ENCODE measurements at places on chromosomes 1 and 21. TPM values are rescaled to one million over a fixed set of nuclear protein-coding genes. Genes with fewer than 3 reads are reported as not detected.
A peak's percentile ranks its signal among the peaks of the same experiment; 100 is the strongest.

DNA sequence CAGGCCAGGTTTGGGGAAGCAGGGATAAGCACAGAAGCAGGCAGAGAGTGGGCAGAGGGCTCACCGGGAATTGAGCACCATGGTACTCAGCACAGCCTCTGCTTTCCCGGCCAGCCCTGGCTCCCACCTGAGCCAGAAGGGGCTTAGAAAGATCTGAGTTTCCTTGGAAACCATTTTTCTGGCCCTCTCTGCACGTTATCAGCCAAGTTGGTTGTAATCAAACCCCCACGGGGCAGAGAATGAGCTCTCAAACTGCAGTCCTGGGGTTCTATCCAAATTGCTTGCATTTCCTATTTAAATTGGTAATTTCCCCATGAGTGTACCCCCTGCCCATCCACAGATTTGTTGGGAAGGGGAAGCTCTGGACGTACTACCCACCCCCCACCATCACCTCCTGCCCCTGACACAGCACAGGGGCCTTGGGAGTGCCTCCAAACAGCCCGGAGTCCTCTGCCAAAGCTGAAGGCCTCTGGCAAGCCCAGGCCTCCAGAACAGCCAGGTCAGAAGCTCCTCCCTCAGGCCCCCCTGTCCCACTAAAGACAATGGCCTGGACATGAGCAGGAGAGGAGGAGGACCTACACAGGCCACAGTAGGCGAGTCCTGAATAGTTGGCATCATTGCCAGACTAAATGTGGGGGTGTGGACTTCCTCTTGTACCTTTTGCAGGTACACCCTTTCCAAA is 42.7 kb upstream of the GJB5 start:
- no peak for DNase-seq

- no peak for DNase-seq
Observed at GRCh38 chr1:212529211-212529741, 79.3 kb upstream of the ATF3 start.

GRCh38 chr1:64100791-64101190 is 102.6 kb upstream of the UBE2U start:
- no peak for DNase-seq

DNA sequence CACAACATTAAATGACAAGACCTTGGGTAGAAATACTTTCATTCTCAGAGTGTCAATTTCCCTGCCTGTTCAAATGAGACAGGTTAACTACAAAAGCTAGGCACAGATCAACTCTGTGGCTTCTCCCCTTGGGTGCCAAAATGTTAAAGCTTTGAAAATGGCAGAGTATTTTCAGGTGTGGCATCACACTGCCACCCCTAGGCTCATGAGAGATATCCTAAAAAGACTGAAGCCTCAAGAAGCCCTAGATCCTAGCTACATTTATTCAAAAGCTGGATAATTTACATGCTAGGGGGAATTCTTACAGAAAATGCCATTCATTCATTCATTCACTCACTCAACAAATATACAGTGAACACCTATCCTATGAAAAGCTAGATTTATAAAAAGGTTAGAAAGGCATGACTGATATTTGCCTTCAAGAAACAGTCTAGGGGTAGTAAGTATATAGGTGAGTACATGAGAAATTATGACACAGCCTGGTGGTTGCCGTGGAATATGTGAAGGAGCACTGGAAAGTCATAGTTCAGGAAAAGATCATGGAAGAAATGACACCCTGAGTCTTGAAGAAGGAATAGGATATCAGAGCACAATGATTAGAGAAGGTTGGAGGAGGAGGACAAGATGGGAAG is 15.9 kb upstream of the RAB4A start:
- no peak for DNase-seq

GRCh38 chr1:55423376-55423775 is 208.2 kb upstream of the USP24 start:
- no peak for DNase-seq

DNA sequence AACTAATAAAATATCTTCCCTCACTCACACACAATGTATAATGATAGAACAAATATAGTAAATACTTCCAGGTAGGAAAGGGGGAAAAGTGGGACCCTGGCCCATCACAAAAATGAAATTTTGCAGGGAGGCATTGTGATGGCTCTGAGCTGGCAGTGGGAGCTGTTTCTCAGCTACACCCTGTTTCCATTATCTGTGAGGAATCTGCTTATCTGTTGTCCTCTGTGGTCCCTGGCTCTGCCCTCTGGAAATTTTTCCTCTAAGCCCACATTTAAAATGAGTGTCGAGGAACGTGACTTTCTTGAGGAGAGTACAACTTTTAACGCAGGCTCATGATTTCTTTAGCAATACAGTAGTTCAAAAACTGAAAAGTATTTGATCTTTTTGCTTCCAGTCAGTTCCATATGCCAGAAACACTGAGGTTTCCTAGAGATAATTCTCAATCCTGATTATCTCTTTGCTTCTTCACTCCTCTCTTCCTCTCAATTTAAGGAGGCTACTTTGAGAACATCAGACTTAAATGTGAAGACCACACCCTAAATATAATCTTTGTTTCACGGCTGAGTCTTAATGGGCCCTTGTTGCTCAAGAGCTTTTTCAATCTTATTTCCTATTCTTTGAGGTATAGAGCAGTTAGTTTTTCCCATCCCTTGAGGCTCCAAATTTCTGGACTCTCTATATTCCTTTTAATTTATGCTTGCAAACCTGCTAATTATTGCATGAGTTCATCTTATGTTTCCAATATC is 5.0 kb upstream of the EEIG2 start:
- no peak for DNase-seq

DNA sequence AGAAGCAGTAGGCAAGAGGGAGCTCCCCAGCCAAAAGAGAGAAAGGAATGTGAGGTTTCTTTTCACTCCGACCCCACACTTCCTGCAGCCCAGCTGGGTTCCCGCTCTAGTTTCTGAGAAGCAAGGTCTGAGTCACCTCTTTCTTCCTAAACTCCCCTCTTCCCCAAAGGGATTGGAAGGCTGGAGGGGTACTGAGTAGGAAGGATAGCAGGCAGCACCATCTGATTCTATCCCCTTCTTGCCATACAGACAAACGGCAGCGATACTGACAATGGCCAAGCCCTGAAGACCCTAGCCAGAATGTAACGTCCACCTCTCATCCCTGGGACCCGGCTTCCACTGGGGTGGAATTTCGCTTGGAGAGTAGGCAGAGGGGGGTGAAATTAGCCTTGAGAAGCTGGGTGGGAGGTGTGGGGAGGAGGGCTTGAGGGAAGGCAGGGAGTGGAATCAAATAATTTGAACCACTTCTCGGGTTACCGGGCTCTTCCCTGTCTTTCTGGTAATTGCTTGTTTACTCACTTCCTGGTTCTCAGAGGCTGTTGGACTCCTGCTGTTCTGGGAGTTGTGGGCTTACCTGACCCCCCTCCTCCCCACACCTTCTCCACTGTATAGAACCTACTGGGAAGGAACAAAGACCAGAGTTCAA is 13.2 kb downstream of the IER5 start:
- peak; percentile 63 for DNase-seq

DNA sequence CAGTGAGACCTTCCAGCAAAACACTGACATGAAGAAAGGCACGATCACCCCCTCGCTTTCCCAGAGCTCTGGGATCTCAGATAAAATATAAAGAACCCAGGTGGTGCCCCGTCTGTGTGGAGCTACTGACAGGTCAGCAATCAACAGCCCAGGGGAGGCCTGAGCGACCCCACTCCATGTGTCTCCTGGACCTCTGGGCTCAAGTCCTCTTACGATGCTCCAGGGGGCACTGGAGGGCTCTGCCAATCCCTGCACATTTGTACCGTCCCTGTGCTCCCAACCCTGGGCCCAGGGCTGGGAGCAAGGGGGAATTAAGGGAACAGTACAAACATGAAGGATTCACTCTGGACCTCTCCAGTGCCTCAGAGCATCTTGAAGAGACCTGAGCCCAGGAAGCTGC is 12.5 kb downstream of the S100A7A start:
- DNase-seq, result peak; percentile 30

- DNase-seq, result no peak
Observed at GRCh38 chr1:109762821-109763645, 690 bp downstream of the EPS8L3 start.

DNA sequence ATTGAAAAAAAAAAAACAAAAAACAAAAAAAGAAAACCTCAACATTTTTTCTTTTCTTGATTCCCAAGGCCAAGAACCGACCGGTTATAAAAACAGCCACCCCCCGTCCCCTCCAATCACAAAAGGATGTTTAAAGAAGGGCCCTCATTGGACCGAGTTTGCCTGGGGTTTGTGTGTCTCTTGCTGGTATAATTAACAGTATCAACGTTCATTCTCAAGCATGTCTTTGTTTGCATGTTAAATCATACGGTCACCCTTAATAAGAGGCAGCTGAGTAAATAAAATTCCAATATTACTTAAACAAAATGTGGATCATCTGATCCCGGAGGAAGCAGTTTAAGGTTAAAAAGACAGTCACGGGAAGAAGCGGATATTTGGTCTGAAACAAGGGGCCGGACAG is 201.1 kb downstream of the PRDM2 start:
- DNase-seq, result no peak

- DNase-seq, result peak; percentile 66
Observed at GRCh38 chr1:3708791-3709190, 43.5 kb upstream of the CCDC27 start.

DNA sequence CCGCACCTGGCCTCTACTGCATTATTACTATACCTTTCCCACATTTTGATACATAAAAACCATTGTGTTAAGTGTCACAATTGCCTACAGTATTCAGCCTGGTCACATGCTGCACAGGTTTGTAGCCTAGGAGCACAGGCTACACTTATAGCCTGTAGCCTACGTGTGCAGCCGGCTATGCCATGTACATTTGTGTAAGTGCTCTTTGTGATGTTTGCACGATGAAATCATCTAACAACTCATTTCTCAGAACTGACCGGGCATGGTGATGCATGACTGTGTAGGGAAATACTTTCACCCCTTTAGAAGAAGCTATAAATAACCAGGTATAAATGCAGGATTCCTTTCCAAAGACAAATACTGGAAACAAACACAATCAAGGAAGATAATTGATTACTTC is 12.1 kb downstream of the ERG start:
- no peak for DNase-seq

DNA sequence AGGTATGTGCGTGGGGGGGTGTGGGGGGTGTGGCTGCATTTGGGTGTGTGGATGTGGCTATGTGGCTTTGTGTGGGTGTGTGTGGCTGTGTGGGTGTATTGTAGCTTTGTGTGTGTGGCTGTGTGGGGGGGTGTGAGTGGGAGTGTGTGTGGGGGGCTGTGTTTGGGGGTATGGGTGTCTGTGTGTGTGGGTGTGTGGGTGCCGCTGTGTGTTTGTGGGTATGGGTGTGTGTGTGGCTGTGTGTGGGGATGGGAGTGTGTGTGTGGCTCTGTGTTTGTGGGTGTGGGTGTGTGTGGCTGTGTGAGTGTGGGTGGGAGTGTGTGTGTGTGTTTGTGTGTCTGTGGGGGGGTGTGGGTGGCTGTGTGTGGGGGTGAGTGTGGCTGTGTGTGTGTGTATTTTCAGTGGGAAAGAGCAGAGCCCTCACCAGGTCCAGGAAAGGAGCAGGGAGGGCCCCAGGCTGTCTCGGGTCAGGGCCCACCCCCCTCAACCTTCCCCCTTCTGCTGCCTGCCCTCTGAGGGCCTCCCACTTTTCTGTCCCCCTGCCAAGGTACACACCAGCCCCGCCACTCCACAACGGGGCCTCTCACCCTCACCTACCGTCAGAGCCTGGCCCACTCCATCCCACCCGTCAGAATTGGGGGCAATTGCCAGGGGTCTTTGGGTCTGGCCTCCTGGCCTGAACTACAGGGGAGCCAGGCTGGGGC is 1.9 kb upstream of the COL8A2 start:
- DNase-seq, result no peak

The CR1L gene
- 12.5 TPM for total RNA-seq

The PRDM2 gene
- 27.2 TPM for total RNA-seq

The C8B gene
- 0.30 TPM for total RNA-seq
